ENCODE measurements at places on chromosomes 12 and 14.
A peak's percentile ranks its signal among the peaks of the same experiment; 100 is the strongest.

GRCh38 chr14:69500736-69501135 lies 16.2 kb downstream of the PLEKHD1 start:
- no peak overlapping the region for H3K27ac ChIP-seq
- no peaks in the 10 kb centered on the region for H3K36me3 ChIP-seq
- H3K4me3 ChIP-seq, result no peak overlapping the region
- no peaks in the 10 kb centered on the region for H3K27me3 ChIP-seq
- no peak for DNase-seq

GRCh38 chr12:113831476-113831875 lies 134.6 kb downstream of the RBM19 start:
- H3K4me3 ChIP-seq, result no peak overlapping the region
- no peaks in the 10 kb centered on the region for H3K36me3 ChIP-seq
- no peak for DNase-seq
- no peaks in the 10 kb centered on the region for H3K4me1 ChIP-seq
- H3K27ac ChIP-seq, result no peak overlapping the region

GRCh38 chr12:132491761-132492378 lies 1.9 kb downstream of the FBRSL1 start:
- H3K4me1 ChIP-seq, result peaks cover 2% of the 10 kb centered on the region
- DNase-seq, result no peak
- H3K27ac ChIP-seq, result no peak overlapping the region
- H3K4me3 ChIP-seq, result no peak overlapping the region
- H3K27me3 ChIP-seq, result peaks cover 11% of the 10 kb centered on the region

DNA sequence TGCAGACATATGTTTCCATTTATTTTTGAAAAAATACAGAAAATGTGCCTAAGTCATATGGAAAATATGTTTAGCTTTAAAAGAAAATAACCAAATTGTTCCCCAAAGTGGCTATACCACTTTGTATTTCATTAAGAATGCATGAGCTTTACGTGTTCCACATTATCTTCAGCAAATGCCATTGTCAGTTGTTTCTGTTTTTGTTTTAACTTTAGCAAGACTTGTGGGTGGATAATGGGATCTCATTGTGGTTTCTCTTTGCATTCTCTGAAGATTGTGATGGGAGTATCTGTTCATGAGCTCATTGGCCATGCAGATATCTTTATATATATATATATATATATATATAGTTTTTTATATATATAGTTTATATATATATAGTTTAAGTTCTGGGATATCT lies 181.5 kb downstream of the CCER1 start:
- DNase-seq, result no peak
- no peaks in the 10 kb centered on the region for H3K27me3 ChIP-seq
- H3K36me3 ChIP-seq, result no peaks in the 10 kb centered on the region
- no peaks in the 10 kb centered on the region for H3K4me1 ChIP-seq
- no peak overlapping the region for H3K4me3 ChIP-seq

GRCh38 chr12:121089813-121090430 lies 42.8 kb upstream of the P2RX7 start:
- H3K27me3 ChIP-seq, result no peaks in the 10 kb centered on the region
- no peaks in the 10 kb centered on the region for H3K36me3 ChIP-seq
- H3K27ac ChIP-seq, result no peak overlapping the region
- no peak overlapping the region for H3K4me3 ChIP-seq
- DNase-seq, result no peak

DNA sequence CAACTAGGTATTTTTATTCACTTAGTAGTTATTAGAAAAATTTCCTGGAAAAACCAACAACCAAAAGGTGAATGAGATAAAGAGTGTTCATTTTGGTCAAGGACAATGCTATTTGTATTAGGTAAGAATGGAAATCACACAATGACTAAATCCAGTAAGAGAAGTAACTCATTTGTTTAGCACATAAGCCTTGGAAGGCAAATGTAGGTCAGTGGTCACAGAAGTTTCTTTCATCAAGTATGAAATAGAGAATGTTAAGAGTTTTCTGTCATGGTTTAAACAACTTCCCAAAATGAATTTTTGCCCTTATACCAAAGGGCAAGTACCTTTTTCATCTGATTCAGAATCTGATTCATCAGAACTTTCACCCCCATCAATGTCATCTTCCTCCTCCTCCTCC lies 101.7 kb downstream of the KIF21A start:
- no peak overlapping the region for H3K4me3 ChIP-seq
- H3K27ac ChIP-seq, result no peak overlapping the region
- no peaks in the 10 kb centered on the region for H3K27me3 ChIP-seq
- H3K4me1 ChIP-seq, result no peaks in the 10 kb centered on the region

DNA sequence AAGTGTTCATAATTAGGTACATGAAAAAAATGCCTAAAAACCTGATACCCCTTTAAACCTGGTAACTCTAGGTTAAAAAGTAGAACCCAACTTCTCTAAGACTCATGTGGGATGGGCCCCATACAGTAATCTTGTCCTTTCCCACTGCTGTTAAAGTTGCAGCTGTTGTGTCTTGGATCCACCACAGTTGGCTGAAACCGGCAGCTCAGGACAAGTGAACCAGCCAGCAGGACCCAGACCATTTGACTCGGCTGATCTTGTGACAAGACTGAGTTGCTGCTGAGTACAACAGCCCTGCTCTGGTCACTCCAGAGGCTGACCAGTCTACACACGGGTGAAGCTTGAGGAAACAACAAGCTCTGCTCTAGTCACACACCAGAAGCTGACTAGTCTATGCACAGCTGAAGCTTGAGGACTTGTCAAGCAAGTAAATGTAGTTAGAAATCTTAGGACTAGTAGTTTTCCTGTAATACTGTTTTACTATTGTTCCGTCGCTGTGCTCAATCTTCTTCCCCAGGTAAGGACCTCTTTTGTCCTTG lies 60.6 kb downstream of the DHRS2 start:
- H3K27ac ChIP-seq, result no peak overlapping the region
- no peak for DNase-seq
- H3K4me1 ChIP-seq, result peaks cover 5% of the 10 kb centered on the region
- H3K27me3 ChIP-seq, result no peaks in the 10 kb centered on the region

- no peak for DNase-seq
- H3K27me3 ChIP-seq, result no peaks in the 10 kb centered on the region
- H3K4me3 ChIP-seq, result no peak overlapping the region
- H3K27ac ChIP-seq, result no peak overlapping the region
These were observed 1.5 kb downstream of the TMEM132C start for GRCh38 chr12:128268379-128268995.

DNA sequence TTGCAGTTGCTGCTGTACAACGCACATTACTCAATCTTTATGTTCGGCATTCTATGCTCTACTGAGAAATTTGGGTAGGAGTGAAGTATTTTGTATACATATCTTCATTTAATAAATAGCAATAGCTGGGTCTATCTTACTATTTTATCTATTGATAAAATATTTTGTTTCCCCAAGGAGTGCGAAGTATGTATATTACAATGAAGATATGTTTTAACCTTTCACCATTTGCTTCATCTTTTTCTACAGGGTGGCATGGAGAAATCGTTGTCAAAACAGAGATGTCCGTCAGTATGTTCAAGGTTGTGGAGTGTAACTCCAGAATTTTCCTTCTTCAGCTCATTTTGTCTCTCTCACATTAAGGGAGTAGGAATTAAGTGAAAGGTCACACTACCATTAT lies 4.7 kb downstream of the LYZ start:
- no peaks in the 10 kb centered on the region for H3K4me1 ChIP-seq
- DNase-seq, result no peak
- no peaks in the 10 kb centered on the region for H3K27me3 ChIP-seq
- no peak overlapping the region for H3K4me3 ChIP-seq

DNA sequence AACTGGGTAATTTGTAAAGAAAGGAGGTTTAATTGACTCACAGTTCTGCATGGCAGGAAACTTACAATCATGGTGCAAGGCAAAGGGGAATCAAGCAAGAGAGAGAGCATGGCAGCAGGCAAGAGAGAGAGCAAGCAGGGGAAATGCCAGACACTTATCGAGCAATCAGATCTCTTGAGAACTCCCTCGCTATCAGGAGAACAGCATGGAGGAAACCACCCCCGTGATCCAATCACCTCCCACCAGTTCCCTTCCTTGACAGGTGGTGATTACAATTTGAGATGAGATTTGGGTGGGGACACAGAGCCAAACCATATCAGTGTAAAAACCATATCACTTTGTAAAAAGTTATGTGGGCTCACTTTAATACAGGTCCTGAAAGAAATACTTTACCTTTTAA lies 56.4 kb upstream of the NEDD1 start:
- H3K27me3 ChIP-seq, result no peaks in the 10 kb centered on the region
- no peak overlapping the region for H3K27ac ChIP-seq
- DNase-seq, result no peak
- H3K4me1 ChIP-seq, result peaks cover 2% of the 10 kb centered on the region
- no peaks in the 10 kb centered on the region for H3K36me3 ChIP-seq
- no peak overlapping the region for H3K4me3 ChIP-seq

GRCh38 chr12:12506496-12506890 lies 56.2 kb downstream of the DUSP16 start:
- peaks cover 2% of the 10 kb centered on the region for H3K4me1 ChIP-seq
- H3K27me3 ChIP-seq, result no peaks in the 10 kb centered on the region
- no peak overlapping the region for H3K4me3 ChIP-seq

- DNase-seq, result no peak
- no peaks in the 10 kb centered on the region for H3K27me3 ChIP-seq
- no peak overlapping the region for H3K27ac ChIP-seq
These were observed 108.6 kb downstream of the BCL11B start for GRCh38 chr14:99163446-99163845.

GRCh38 chr12:47964106-47964728 lies 821 bp downstream of the TMEM106C start:
- peak overlapping the region; percentile 46 for H3K4me3 ChIP-seq
- H3K27me3 ChIP-seq, result peaks cover 3% of the 10 kb centered on the region
- no peaks in the 10 kb centered on the region for H3K36me3 ChIP-seq
- no peak for DNase-seq

GRCh38 chr14:73259837-73260236 lies 22.5 kb downstream of the PAPLN start:
- H3K4me3 ChIP-seq, result no peak overlapping the region
- no peaks in the 10 kb centered on the region for H3K27me3 ChIP-seq
- no peak overlapping the region for H3K27ac ChIP-seq
- no peaks in the 10 kb centered on the region for H3K4me1 ChIP-seq
- no peak for DNase-seq

DNA sequence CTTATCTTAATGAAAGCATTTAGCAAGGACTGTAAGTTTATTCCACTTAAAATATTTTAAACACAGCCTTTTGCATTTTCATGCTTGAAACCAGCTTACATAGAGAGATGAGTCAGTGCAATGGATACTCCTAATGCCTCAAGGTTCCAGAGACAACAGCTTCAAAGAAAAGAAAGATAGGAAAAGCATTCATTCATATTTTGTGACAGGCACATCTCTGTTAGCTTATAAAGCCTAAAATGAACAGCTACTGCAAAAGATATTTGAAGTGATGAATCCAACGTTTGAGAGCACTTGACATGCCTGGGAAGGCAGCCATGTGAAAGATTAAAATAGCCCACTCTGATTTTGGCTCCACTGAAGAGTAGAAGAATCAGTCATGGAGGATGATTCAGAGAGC lies 814.5 kb downstream of the RPS29 start:
- DNase-seq, result no peak
- no peak overlapping the region for H3K4me3 ChIP-seq
- no peaks in the 10 kb centered on the region for H3K36me3 ChIP-seq
- H3K27ac ChIP-seq, result no peak overlapping the region

DNA sequence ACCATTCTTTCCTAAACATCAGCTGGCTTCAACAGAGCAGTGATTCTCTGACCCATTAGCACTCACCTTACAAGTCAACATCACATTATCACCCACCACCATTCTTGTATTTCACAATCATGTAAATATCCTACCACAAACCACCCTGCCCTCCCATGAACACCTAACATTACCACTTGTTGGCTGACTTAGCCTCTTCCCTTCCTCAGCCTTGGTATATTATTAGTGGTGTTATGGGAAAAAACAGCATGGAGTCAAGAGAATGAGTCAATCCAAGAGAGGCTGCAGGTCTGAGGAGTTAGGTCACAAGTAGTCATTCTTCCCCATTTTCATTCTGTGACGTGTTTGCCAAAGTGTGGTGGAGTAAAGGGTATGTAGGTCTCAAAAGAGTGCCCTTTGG lies 22.3 kb upstream of the MGP start:
- no peak overlapping the region for H3K4me3 ChIP-seq
- DNase-seq, result no peak
- H3K4me1 ChIP-seq, result no peaks in the 10 kb centered on the region
- no peaks in the 10 kb centered on the region for H3K36me3 ChIP-seq
- no peak overlapping the region for H3K27ac ChIP-seq

- no peaks in the 10 kb centered on the region for H3K27me3 ChIP-seq
- no peak overlapping the region for H3K4me3 ChIP-seq
- DNase-seq, result no peak
- peaks cover 2% of the 10 kb centered on the region for H3K4me1 ChIP-seq
- H3K27ac ChIP-seq, result no peak overlapping the region
These were observed 14.2 kb downstream of the PAPOLA start for GRCh38 chr14:96516351-96516750.

GRCh38 chr14:103009559-103009958 lies 47.8 kb downstream of the CDC42BPB start:
- H3K4me3 ChIP-seq, result no peak overlapping the region
- no peaks in the 10 kb centered on the region for H3K4me1 ChIP-seq
- no peak for DNase-seq
- H3K27me3 ChIP-seq, result no peaks in the 10 kb centered on the region

- no peak overlapping the region for H3K4me3 ChIP-seq
- H3K36me3 ChIP-seq, result no peaks in the 10 kb centered on the region
- H3K27ac ChIP-seq, result no peak overlapping the region
- DNase-seq, result no peak
- H3K4me1 ChIP-seq, result peaks cover 3% of the 10 kb centered on the region
These were observed 115.0 kb downstream of the BTG1 start for GRCh38 chr12:92030618-92031017.

DNA sequence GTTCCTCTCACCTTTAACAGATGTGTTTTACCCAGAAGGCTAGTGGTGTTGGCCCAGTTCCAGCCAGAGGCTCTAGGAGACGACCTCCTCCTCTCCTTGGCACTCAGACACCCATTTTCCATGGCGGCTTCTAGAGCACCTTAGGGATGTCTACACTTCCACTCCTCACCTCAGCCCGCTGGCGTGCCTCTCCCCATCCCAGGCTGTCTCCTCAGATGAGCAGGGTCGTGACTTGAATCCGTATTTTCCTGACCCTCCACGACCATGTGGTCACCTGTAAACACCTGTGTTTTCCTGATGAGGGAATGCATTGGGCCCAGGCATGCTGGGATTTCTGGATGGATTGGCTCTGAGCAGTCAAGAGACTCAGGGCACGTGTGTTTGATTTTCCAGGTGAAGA lies 21.8 kb upstream of the RIN3 start:
- no peak overlapping the region for H3K27ac ChIP-seq
- H3K4me3 ChIP-seq, result no peak overlapping the region
- no peaks in the 10 kb centered on the region for H3K4me1 ChIP-seq
- no peaks in the 10 kb centered on the region for H3K27me3 ChIP-seq

GRCh38 chr12:85626001-85626783 lies 210.0 kb downstream of the RASSF9 start:
- no peaks in the 10 kb centered on the region for H3K4me1 ChIP-seq
- H3K4me3 ChIP-seq, result no peak overlapping the region
- DNase-seq, result no peak
- H3K27me3 ChIP-seq, result no peaks in the 10 kb centered on the region

Data from iPS DF 6.9 (cell line).